NAMALWA (cell line): ENCODE measurements at places on chromosomes 16 and 17.

GRCh38 chr16:23974223-23974622 is 138.4 kb downstream of the PRKCB start:
- no peak for DNase-seq

GRCh38 chr16:52592778-52593177 is 45.8 kb upstream of the TOX3 start:
- DNase-seq: no peak

DNA sequence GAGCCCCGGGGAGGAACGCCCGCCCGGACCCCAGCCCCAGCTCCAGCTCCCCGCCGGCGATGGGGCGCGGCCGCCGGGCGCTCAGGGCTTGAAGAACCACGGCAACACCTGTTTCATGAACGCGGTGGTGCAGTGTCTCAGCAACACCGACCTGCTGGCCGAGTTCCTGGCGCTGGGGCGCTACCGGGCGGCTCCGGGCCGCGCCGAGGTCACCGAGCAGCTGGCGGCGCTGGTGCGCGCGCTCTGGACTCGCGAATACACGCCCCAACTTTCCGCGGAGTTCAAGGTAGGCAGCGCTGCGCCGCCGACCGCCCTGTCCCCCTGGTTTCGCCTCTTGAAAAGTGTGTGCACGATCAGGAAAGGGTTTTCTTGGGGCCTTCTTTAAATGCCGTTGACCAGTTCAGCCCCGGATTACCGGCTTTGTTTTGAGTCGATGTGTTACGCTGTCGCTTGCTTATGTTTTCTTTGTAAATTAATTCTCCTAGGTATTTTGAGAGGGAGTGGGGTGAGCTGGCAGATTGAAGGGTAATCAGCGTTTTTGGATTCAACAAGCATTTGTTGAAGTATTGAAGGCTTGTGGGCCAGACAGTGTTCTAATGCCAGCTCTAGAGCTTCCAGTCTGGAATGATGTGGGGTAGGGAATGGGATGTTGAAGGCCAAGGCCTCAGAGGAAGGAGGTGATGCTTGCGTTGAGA is 681 bp downstream of the USP43 start:
- no peak for DNase-seq

DNA sequence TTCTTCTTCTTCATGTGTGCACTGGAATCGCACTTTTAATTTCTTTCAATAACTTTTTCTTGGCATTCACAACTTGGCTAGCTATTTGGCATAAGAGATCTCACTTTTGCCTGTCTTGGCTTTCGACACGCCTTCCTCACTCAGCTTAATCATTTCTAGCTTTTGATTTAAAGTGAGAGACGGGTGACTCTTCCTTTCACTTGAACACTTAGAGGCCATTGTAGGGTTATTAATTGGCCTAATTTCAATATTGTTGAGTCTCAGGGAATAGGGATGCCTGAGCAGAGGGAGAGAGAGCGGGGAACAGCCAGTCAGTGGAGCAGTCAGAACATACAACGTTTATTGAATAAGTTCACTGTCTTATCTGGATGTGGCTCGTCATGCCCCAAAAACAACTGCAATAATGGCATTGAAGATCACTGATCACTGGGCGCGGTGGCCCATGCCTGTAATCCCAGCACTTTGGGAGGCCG is 200.3 kb downstream of the SEC14L1 start:
- DNase-seq: no peak
